Activated naive CD4-positive, alpha-beta T cell treated with anti-CD3 and anti-CD28 coated beads, Interleukin-2, amount 10 ng/mL, durations not matched to agents 7 days and 5 days (primary cell): ENCODE measurements at places on chromosomes 7 and 10.

DNA sequence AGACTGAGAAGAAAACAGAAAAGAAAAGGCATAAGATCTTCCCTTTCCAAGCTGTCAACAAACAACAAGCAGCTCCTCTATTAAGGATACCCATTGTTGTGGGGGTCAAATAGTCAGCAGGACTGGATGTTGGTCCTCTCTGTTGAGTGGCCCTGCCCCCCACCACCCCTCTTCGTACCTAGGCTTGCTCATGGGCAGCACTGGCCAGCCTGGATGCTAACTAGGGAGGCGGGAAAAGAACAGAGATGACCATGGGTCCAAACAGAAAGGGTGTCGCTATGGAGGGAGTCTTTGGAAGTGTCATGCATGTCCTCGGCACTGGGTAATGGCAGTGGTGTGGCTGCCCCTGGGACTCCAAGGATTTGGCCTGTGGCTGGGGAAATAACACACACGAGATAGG, 45.6 kb downstream of the SPDYE5 start:
- no peak for DNase-seq

- no peak for DNase-seq
Observed at GRCh38 chr7:26166684-26167266, 14.8 kb downstream of the NFE2L3 start.

DNA sequence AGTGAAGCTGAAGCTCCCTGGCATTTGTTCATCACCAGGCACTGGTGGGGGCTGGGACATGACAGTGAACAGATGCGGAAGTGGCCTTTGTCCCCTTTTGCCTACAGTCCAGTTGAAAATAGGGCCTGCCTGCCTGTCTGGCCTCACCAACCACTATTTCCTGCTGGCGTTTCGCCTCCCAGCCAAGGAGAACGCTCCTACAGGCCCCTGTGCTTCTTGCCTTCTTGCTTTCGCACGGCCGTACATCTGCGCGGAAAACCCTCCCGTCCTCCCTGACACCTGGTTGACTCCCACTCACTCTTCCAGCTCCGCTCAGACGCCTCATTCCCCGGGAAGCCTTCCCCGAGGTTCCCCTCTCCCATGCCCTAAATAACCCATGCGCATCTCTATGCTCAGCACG, 317.3 kb downstream of the PRPF18 start:
- no peak for DNase-seq

DNA sequence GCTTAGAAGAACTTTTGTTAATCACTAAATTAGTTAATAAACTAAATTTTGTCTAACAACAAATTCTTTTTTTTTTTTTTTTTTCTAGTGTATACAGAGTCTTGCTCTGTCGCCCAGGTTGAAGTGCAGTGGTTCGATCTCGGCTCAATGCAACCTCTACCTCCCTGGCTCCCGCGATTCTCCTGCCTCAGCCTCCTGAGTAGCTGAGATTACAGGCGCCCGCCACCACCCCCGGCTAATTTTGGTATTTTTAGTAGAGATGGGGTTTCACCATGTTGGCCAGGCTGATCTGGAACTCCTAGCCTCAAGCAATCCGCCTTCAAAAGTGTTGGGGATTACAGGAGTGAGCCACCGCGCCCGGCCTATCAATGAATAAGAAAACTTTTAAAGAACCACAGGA, 1.1 kb upstream of the IQUB start:
- no peak for DNase-seq
